ENCODE measurements at places on chromosomes 2 and 18. TPM values are rescaled to one million over a fixed set of nuclear protein-coding genes. Genes with fewer than 3 reads are reported as not detected.

DNA sequence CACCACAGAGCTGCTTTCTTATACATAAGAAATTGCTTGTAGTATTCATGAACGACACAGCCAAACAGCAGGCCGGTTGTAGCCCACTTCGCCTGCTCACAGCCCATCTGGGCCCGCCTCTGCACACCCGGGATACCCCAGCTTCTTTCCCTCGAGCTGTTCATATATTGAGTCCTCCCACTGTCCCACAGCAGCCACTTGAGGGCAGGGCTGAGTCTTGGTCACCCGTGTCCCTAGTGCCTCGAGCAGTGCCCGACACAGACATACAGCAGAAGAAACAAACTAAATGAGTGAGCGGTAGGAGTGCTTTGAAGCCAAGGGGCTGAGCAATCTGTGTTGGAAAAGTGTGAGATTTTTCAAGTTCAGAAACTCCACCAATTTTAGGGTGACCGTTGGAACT is 251.4 kb downstream of the KLHL29 start:
- DNase-seq: no peak

GRCh38 chr2:8682719-8683667 is 1.1 kb downstream of the ID2 start:
- DNase-seq: peak; percentile 61

- DNase-seq: no peak
Observed at GRCh38 chr2:45172760-45173392, 163.6 kb upstream of the SIX2 start.

DNA sequence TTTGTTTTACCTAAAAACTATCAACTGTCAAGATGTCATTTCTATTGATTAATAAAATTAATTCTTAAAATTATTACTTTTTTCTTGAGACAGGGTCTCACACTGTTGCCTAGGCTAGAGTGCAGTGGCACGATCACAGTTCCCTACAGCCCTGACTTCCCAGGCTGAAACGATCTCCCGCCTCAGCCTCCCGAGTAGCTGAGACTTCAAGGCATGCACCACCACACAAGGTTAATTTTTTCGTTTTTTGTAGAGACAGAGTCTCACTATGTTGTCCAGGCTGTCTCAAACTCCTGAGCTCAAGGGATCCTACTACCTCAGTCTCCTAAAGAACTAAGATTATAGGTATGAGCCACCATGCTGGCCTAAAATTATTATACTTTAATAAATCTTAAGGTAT is 18.7 kb downstream of the HNRNPLL start:
- no peak for DNase-seq

CENPO gene
- 26.8 TPM for total RNA-seq

KCTD1 gene
- total RNA-seq: 13.3 TPM

DNA sequence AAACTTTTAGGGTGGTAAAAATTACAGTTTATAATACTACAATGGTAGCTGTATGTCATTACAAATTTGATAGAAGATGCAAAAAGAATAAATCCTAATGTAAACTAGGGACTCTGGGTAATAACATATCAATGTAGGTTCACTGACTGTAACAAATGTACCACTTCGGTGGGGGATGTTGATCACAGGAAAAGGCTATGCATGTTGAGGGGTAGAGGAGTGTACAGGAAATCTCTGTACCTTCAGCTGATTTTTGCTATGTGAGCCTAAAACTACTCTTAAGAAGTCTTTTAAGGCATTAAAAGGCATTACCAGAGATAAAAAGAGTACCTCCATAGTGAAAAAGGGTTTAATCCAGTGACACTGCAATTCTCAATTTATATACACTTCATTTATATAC is 25.0 kb downstream of the TRIP12 start:
- DNase-seq: no peak

GRCh38 chr2:21117688-21118087 is 6.1 kb upstream of the TDRD15 start:
- DNase-seq: no peak

GRCh38 chr2:60509066-60509465 is 44.4 kb downstream of the BCL11A start:
- no peak for DNase-seq

SLC30A3 gene
- total RNA-seq: not detected

CHRNG gene
- total RNA-seq: not detected

FAM124B gene
- total RNA-seq: 0.42 TPM

- DNase-seq: peak; percentile 44
Observed at GRCh38 chr2:237207646-237208045, 122.0 kb downstream of the COPS8 start.

AOX1 gene
- total RNA-seq: 2.9 TPM

GRCh38 chr2:174779361-174779928 is 15.2 kb upstream of the CHRNA1 start:
- DNase-seq: no peak

TACR1 gene
- 0.37 TPM for total RNA-seq

- no peak for DNase-seq
Observed at GRCh38 chr2:83650161-83650560, 808.9 kb downstream of the SUCLG1 start.

CRYBA2 gene
- 3.4 TPM for total RNA-seq

DNA sequence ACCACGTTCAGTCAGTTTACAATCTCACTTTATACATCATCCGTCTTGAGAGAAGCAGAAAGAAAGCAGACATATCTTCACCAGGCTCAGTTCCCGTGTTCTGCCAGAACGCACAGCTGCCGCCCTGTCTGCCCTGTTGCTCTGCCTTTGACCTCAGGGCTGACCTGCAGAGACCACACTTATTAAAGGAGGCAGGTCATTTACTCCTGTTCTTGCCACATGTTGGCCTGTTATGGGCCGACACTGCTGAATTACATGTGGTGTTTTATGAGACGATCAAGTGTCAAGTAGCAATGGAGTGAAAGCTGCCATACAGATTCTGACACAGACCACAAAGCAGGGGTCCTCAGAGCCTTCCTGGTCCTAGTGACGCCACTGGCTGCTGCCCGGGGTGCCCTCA is 232.2 kb downstream of the TTC32 start:
- no peak for DNase-seq

GRCh38 chr2:100262046-100262445 is 60.3 kb downstream of the LONRF2 start:
- no peak for DNase-seq

LYPD1 gene
- not detected for total RNA-seq

APCDD1 gene
- 5.6 TPM for total RNA-seq

DNA sequence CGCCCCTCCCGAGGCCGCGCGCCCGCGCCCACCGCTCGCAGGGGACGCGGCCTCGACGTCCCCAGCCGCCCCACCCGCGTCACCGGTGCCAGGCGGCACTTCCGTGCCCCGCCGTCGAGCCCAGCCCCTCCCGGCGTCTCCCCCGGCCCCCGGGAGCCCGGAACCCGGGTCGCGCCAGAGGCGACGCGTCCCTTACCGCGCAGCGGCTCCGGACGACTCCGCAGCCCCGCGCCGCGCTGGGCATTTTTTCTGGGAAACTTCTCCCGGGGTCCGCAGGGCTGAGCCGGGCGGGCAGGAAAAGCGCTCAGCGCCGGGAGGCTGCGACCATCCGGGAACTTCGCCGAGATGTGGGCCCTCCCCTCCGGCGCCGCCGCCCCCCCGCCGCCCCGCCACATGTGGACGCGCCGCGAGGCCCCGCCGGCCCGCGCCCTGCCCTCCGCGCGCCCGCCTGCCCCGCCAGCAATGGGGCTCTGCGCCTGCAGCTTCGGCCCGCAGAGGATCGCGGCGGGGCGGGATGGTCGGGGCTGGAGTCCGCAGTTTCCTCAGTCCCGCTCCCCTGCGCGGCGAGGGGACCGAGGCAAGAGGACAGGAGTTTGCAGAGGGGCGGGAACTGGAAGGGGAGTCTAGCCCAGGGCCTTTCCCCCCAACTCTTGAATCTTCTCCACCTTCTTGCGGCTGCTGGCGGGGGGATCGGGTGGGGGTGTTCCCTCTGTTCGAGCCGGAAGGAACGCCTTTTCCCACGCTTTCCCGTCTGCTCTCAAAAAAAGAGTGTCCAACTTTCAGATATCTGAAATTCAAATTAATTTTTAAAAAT is 81.5 kb downstream of the CHRNA1 start:
- DNase-seq: peak; percentile 58

APOB gene
- total RNA-seq: 3.3 TPM

- no peak for DNase-seq
Observed at GRCh38 chr2:163556511-163556910, 179.3 kb downstream of the FIGN start.

GRCh38 chr2:13401312-13401711 is 684.6 kb downstream of the TRIB2 start:
- DNase-seq: no peak

GRCh38 chr2:241565411-241565810 is 6.9 kb downstream of the BOK start:
- DNase-seq: no peak

GRCh38 chr2:133360190-133360589 is 208.1 kb downstream of the NCKAP5 start:
- no peak for DNase-seq

LOXHD1 gene
- total RNA-seq: not detected

- no peak for DNase-seq
Observed at GRCh38 chr2:215856080-215856479, 157.3 kb downstream of the MREG start.

GRCh38 chr2:71069376-71069775 is 928 bp downstream of the NAGK start:
- DNase-seq: no peak

DNA sequence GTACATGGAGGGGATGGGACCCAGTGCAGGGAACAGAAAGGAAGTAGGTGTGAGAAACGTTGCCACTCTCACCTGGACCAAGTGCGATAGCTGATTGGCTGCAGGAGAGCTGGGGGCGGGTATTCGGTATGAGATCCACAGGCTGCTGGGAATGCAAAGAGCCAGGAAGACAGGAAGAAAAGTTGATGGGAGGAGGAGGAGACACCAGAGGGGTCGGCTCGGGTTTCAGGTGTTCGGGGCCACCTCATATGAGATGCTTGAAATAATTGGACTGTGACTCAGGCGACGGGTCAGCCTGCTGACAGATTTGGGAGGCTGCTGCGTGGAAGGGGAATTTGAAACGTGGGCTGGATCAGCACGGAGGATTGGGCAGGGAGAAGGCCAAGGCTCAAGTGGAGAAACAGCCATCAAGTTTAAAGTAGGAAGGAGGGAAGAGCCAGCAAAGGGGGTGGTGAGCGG is 65.1 kb downstream of the MRPS9 start:
- DNase-seq: no peak
